ENCODE measurements at places on chromosomes 12 and 14. TPM values are rescaled to one million over a fixed set of nuclear protein-coding genes. Genes with fewer than 3 reads are reported as not detected.

Gene FAM181A
- not detected for total RNA-seq

Gene JAG2
- 24.4 TPM for total RNA-seq

Gene RND1
- total RNA-seq = 5.8 TPM

Gene TMEM121
- 10.8 TPM for total RNA-seq

Gene AICDA
- total RNA-seq = 0.07 TPM

Gene TAS2R14
- total RNA-seq = 0.70 TPM

Gene AVPR1A
- not detected for total RNA-seq

Gene EML5
- 0.43 TPM for total RNA-seq

Gene MSI1
- total RNA-seq = 1.6 TPM

Gene KERA
- total RNA-seq = not detected

Gene RGS6
- total RNA-seq = not detected

Gene CCDC196
- total RNA-seq = not detected

Gene KCNC2
- not detected for total RNA-seq

Gene KRT77
- not detected for total RNA-seq

Gene ARHGEF25
- 5.1 TPM for total RNA-seq

Gene PAPOLA
- 77.2 TPM for total RNA-seq

Gene HOXC5
- 0.82 TPM for total RNA-seq

Gene MANSC4
- not detected for total RNA-seq

Gene CNTN1
- 35.1 TPM for total RNA-seq

Gene CLIP1
- 36.6 TPM for total RNA-seq

Gene ANO2
- not detected for total RNA-seq

Gene EFS
- not detected for total RNA-seq

Gene RNASE3
- total RNA-seq = not detected

Gene RNU6-7
- total RNA-seq = not detected

Gene CAPZA3
- total RNA-seq = not detected

Gene TAS2R19
- not detected for total RNA-seq

Gene SERPINA10
- total RNA-seq = not detected

Gene KLHL33
- total RNA-seq = not detected

Gene TSHR
- total RNA-seq = not detected

Gene VRTN
- not detected for total RNA-seq

Gene ASIC1
- total RNA-seq = 6.1 TPM

Gene SDS
- 2.7 TPM for total RNA-seq

Gene MYO1H
- not detected for total RNA-seq

Gene TCP11L2
- 1.7 TPM for total RNA-seq

Gene KCNH3
- 2.3 TPM for total RNA-seq

Gene GLS2
- not detected for total RNA-seq

Gene CLEC4D
- total RNA-seq = not detected

Gene OR6C74
- not detected for total RNA-seq

Gene PMCH
- total RNA-seq = not detected

Gene KIF21A
- 19.7 TPM for total RNA-seq

Gene KRT86
- total RNA-seq = 44.4 TPM

Gene MSRB3
- total RNA-seq = 18.5 TPM

Gene ESRRB
- 0.29 TPM for total RNA-seq

Gene EIF2B1
- total RNA-seq = 34.3 TPM

Gene IL26
- total RNA-seq = not detected

Gene DPF3
- total RNA-seq = 0.29 TPM

Gene LTB4R
- 5.9 TPM for total RNA-seq

Gene FNTB
- total RNA-seq = 21.5 TPM

Gene KRT75
- 0.07 TPM for total RNA-seq
